ENCODE measurements at places on chromosomes 3 and 15.

GRCh38 chr3:101828691-101829436 is 20.4 kb upstream of the NFKBIZ start:
- no peaks in the 10 kb centered on the region for H3K27me3 ChIP-seq
- peak overlapping the region; percentile 82 for H3K27ac ChIP-seq
- H3K4me1 ChIP-seq, result peaks cover 8% of the 10 kb centered on the region
- no peak for DNase-seq

- DNase-seq, result no peak
- H3K27ac ChIP-seq, result no peak overlapping the region
- no peaks in the 10 kb centered on the region for H3K36me3 ChIP-seq
- no peaks in the 10 kb centered on the region for H3K4me1 ChIP-seq
These were observed 66.4 kb upstream of the GOLGA6B start for GRCh38 chr15:72588096-72588495.

GRCh38 chr3:129016720-129017483 is 15.8 kb downstream of the EFCC1 start:
- H3K4me1 ChIP-seq, result no peaks in the 10 kb centered on the region
- peak overlapping the region; percentile 14 for H3K27ac ChIP-seq
- H3K36me3 ChIP-seq, result no peaks in the 10 kb centered on the region
- H3K4me3 ChIP-seq, result no peak overlapping the region

DNA sequence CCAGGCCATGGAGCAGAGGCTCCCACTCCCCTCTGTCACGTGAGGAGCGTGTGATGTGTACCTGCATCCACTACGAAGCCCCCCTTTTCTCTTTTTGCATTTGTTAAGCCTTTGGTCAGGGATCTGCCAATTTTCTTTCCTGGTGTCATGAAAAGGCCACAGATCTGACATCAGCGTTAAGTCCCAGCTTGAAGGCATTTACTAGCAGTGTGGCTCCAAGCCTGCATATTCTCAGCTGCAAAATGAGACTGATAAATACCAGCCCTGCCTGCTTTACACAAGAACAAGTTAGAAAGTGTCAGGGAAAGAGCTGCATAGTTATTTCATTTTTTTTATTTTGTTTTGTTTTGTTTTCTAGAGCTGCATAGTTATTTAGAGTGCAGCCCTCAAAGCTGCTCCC is 2.3 kb upstream of the ANKRD63 start:
- H3K4me1 ChIP-seq, result peaks cover 16% of the 10 kb centered on the region
- no peaks in the 10 kb centered on the region for H3K36me3 ChIP-seq
- no peak for DNase-seq
- peaks cover 36% of the 10 kb centered on the region for H3K27me3 ChIP-seq

- H3K27ac ChIP-seq, result no peak overlapping the region
- H3K4me3 ChIP-seq, result no peak overlapping the region
- no peaks in the 10 kb centered on the region for H3K36me3 ChIP-seq
- DNase-seq, result no peak
These were observed 13.1 kb downstream of the ROBO2 start for GRCh38 chr3:77052733-77053670.

DNA sequence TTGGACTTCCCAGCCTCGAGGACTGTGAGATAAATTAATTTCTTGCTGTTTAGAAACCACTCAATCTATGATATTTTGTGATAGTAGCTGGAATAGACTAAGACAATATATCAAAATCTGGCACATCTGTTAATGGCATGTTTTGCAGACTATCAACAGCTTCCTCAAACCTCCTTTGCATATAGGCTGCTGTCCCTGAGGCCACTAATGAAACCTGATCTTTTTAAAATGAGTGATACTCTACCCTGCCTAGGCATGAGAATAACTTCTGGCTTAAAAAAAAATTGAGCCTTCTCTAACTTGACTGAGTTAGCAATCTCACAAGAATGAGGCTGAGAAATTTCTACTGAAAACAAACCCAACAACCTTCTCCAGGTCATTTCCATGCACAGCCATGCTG is 176.0 kb upstream of the CRBN start:
- no peak for DNase-seq
- H3K4me3 ChIP-seq, result no peak overlapping the region
- no peaks in the 10 kb centered on the region for H3K36me3 ChIP-seq
- no peak overlapping the region for H3K27ac ChIP-seq
- H3K27me3 ChIP-seq, result no peaks in the 10 kb centered on the region

Data from breast epithelium (tissue), 4 donors.